ENCODE measurements at places on chromosomes 6 and 20. TPM values are rescaled to one million over a fixed set of nuclear protein-coding genes. Genes with fewer than 3 reads are reported as not detected.

- DNase-seq: no peak
- peaks cover 35% of the 10 kb centered on the region for H3K4me1 ChIP-seq
- H3K4me3 ChIP-seq: no peak overlapping the region
- peaks cover 19% of the 10 kb centered on the region for H3K27me3 ChIP-seq
- H3K36me3 ChIP-seq: no peaks in the 10 kb centered on the region
These were observed 199.9 kb downstream of the CD83 start for GRCh38 chr6:14317387-14317970.

GRCh38 chr20:34213213-34213612 is 28.0 kb upstream of the ASIP start:
- no peak overlapping the region for H3K27ac ChIP-seq
- H3K4me3 ChIP-seq: no peak overlapping the region
- H3K27me3 ChIP-seq: peaks cover 7% of the 10 kb centered on the region
- H3K36me3 ChIP-seq: peaks cover 7% of the 10 kb centered on the region

GRCh38 chr6:100892116-100892515 is 11.0 kb upstream of the ASCC3 start:
- no peak for DNase-seq
- H3K36me3 ChIP-seq: no peaks in the 10 kb centered on the region
- no peak overlapping the region for H3K27ac ChIP-seq
- no peaks in the 10 kb centered on the region for H3K4me1 ChIP-seq
- H3K27me3 ChIP-seq: no peaks in the 10 kb centered on the region

- peaks cover 21% of the 10 kb centered on the region for H3K4me1 ChIP-seq
- no peaks in the 10 kb centered on the region for H3K36me3 ChIP-seq
- no peak for DNase-seq
- H3K27me3 ChIP-seq: peaks cover 17% of the 10 kb centered on the region
These were observed 1.2 kb upstream of the NTSR1 start for GRCh38 chr20:62707276-62707920.

DNA sequence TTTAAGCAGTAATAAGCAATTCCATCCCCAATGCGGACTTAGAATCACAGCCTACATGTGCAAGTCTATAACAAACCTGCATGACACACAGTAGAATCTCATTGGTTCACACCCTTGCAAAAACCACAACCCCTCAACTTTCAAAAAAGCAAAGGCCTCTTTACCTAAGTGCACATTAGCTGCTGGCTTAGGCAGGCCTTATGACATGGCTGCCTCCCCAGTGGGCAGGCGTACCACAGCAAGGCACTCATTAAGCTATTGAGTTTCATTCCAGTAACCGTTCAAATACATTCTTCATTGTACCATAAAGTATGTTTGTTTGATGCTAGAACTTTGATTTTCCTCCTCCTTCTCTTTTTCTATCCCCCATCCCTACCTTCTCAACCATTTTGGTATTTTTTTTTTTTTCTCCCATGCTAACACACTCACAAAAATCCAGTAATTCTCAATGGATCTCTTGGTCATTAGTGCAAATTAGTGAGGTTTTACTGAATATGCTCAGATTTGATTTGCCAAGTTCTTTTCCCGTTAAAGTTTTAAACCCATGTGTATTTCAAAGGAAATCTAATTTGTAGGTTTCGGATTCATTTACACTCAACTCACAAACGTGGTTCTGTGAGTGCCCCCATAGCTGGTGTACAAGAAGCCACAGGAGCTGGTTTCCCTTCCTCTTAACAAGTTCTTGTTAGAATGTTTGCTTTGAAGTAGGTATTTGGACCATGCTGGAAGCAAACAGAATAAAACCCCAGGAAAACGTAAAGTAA is 460.4 kb upstream of the RUNX2 start:
- H3K4me1 ChIP-seq: peaks cover 30% of the 10 kb centered on the region
- no peaks in the 10 kb centered on the region for H3K27me3 ChIP-seq
- no peak for DNase-seq
- H3K36me3 ChIP-seq: peaks cover 14% of the 10 kb centered on the region
- H3K27ac ChIP-seq: peak overlapping the region; percentile 4
- no peak overlapping the region for H3K4me3 ChIP-seq

- no peak for DNase-seq
- no peaks in the 10 kb centered on the region for H3K27me3 ChIP-seq
- peaks cover 68% of the 10 kb centered on the region for H3K4me1 ChIP-seq
- no peak overlapping the region for H3K27ac ChIP-seq
- peaks cover 6% of the 10 kb centered on the region for H3K36me3 ChIP-seq
These were observed 28.5 kb upstream of the SERPINB1 start for GRCh38 chr6:2870046-2870636.

- H3K4me1 ChIP-seq: peaks cover 39% of the 10 kb centered on the region
- no peaks in the 10 kb centered on the region for H3K36me3 ChIP-seq
- DNase-seq: no peak
- no peak overlapping the region for H3K27ac ChIP-seq
These were observed 131.8 kb upstream of the PTPN1 start for GRCh38 chr20:50378170-50379000.

DNA sequence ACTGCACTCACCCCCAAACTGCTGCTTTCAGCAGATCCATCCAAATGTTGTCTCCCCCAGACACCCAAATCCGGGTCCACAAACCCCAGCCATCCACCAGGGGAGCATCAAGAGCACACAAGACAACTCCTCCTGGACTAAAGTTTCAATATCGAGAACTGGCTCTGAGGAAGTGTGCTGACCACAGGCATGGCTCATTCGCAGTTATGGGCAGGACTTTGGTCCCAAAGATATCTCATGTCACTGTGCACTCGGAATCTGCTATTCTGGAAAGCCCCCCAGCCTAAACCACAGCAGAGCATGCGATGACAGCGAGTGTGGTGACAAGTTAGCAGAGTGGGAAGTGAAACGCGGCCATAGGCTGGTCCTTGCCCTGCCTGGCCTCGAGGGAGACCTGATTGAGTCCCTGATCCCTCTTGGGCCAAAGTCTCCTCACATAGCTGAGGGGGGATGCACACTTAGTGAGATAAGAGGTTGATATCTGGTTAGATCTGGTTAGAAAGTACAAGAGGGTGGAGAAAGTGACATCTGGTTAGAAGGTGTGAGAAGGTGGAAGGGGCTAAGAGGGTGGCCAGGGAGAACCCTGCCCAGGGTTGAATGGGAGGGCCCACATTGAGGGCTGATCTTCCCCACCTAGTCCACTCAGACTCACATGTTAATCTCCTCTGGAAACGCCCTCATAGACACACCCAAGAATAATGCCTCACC is 149.7 kb downstream of the MRPL14 start:
- H3K4me1 ChIP-seq: peaks cover 6% of the 10 kb centered on the region
- DNase-seq: no peak
- no peak overlapping the region for H3K27ac ChIP-seq
- peaks cover 37% of the 10 kb centered on the region for H3K27me3 ChIP-seq

DNA sequence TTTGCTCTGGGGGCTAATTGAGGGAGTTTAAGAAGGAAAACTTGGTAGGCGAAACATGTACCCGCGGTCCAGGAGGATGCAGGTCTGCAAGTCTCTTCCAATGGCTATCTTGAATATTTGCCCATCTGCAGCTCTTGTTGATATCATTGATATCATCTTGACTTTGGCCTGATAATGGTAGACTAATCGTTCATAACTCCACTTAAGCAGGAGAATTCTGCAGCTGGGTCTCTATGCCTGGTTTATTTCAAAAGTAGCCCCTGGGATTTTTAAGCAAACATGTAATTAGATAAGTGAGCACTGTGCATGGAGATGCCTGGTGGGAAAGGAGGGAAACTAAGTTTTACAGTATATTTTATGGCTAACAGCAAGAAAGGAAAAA is 52.7 kb downstream of the ADGB start:
- no peak for DNase-seq
- H3K36me3 ChIP-seq: no peaks in the 10 kb centered on the region
- H3K27ac ChIP-seq: no peak overlapping the region

- H3K4me1 ChIP-seq: peaks cover 59% of the 10 kb centered on the region
- H3K27ac ChIP-seq: peak overlapping the region; percentile 91
- H3K36me3 ChIP-seq: no peaks in the 10 kb centered on the region
- H3K27me3 ChIP-seq: no peaks in the 10 kb centered on the region
These were observed 16.2 kb downstream of the L3MBTL3 start for GRCh38 chr6:130034378-130035146.

- H3K27ac ChIP-seq: no peak overlapping the region
- H3K36me3 ChIP-seq: peaks cover 2% of the 10 kb centered on the region
- H3K4me1 ChIP-seq: peaks cover 46% of the 10 kb centered on the region
- H3K4me3 ChIP-seq: no peak overlapping the region
These were observed 401.6 kb upstream of the RUNX2 start for GRCh38 chr6:44926556-44926955.

- no peak for DNase-seq
- H3K27ac ChIP-seq: no peak overlapping the region
- peaks cover 5% of the 10 kb centered on the region for H3K4me1 ChIP-seq
- H3K4me3 ChIP-seq: no peak overlapping the region
These were observed 17.2 kb downstream of the HEY2 start for GRCh38 chr6:125766641-125767040.

DNA sequence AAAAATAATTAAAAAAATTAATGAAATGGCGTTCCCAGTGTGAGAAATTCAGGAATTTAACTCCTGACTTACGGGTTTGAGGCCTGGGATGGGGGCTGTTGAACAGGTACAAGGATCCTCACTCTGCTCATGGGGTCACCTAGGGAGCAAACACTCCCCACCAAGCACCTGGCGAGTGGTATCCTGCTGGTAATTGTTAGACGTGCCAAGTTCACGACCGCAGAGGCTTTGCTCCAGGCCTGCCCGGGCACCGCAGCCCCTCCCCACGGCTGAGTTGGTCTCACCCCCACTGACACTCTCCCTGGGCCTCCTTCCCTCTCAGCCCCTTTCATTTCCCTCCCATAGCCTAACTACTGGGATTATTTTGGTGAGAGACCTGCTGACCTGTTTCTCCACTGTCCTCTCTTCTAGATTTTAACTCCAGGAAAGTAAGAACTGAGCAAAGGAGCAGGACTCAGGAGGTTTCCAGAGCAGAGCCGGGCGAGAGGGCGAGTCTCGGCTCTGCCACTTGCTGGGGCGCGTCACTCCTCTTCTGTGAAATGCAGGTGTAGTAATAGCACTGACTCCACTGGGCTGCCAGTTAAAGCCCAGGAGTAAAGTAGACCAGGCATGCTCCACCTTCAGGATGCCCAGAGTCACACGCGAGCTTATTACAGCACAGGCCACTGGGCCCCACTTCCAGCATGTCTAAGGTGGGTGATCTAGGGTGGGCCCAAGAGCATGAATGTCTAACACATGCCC is 22.8 kb downstream of the BMP7 start:
- no peaks in the 10 kb centered on the region for H3K4me1 ChIP-seq
- peaks cover 3% of the 10 kb centered on the region for H3K36me3 ChIP-seq
- no peak overlapping the region for H3K4me3 ChIP-seq
- DNase-seq: no peak
- no peak overlapping the region for H3K27ac ChIP-seq
- no peaks in the 10 kb centered on the region for H3K27me3 ChIP-seq

DNA sequence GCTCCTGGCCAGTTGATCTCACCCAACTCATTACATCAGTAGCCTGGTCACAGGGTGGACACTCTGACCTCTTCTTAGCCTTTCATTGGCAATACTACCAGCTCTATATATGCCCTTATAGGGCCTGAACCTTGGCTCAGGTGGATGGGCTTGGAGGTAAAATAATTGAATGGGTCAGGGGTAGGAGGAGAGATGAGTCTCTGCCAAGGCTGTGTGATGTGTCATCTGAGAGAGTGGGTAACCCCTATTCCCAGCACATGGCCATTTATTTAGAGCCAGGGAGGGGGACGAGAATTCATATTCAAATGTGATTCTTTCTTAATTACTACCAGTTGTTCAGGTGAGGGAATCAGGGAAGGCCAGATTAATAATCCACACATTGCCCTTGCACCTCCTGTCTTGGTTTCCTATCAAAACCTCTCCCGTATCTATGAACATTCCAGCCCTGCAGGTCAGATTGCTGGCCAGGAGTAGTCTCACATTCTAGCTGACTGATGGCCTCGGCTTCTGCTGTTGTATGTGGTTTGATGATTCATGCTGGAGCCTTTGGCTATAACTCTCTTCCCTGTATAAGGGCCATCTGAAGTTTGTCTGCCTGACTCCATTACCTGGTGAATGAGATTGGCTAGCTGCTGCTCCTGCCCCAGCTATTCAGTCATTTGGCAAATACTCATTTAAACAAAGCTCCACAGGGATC is 13.4 kb downstream of the C20orf173 start:
- H3K27me3 ChIP-seq: no peaks in the 10 kb centered on the region
- H3K27ac ChIP-seq: no peak overlapping the region
- H3K4me3 ChIP-seq: no peak overlapping the region

DNA sequence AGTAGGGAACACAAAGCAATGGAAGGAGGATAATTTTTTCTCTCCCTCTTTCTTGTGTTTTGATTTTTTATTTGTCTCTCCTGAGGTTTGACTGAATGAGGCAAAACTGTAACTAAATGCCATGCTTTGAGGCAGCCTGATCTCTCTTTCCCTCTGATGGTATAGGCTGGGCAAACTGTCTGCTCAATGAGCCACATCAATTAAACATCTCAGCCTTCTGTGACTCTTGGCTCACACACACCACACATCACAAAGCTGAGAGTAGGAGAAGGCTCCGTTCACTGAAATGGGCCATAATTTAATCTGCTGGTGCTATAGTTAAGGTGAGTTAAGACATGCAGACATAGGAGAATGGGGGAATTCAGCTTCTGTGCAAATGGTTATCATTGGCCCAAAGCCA is 28.1 kb upstream of the SCGN start:
- peaks cover 5% of the 10 kb centered on the region for H3K27me3 ChIP-seq
- no peak overlapping the region for H3K27ac ChIP-seq
- no peaks in the 10 kb centered on the region for H3K36me3 ChIP-seq
- H3K4me1 ChIP-seq: no peaks in the 10 kb centered on the region
- no peak for DNase-seq
- H3K4me3 ChIP-seq: no peak overlapping the region

DNA sequence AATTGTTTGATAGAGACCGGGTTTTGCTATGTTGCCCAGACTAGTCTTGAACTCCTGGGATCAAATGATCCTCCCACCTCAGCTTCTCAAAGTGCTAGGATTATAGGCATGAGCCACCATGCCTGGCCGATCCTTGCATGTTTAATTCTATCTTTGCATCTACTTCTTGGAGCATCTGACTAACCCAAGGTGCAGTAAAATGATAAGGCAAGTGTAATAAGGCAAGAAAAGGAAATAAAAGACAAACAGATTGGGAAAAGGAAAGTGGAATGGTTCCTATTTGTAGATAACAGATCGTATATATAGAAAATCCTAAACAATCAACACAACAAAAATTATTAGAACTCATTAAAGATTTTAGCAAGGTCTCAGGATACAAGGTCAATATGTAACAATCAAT is 36.8 kb upstream of the SNX9 start:
- peaks cover 8% of the 10 kb centered on the region for H3K4me1 ChIP-seq
- peaks cover 8% of the 10 kb centered on the region for H3K27me3 ChIP-seq
- no peak for DNase-seq
- H3K4me3 ChIP-seq: no peak overlapping the region
- no peaks in the 10 kb centered on the region for H3K36me3 ChIP-seq
- H3K27ac ChIP-seq: no peak overlapping the region

MCHR2 gene
- total RNA-seq: not detected

ANKRD66 gene
- total RNA-seq: not detected

OPRL1 gene
- 1.3 TPM for total RNA-seq

ANKEF1 gene
- total RNA-seq: 4.2 TPM
